ENCODE measurements at places on chromosomes 16 and 17.
A peak's percentile ranks its signal among the peaks of the same experiment; 100 is the strongest.

- peak; percentile 99 for DNase-seq
Measured at GRCh38 chr17:27559506-27560481, 71.2 kb upstream of the LGALS9 start.

DNA sequence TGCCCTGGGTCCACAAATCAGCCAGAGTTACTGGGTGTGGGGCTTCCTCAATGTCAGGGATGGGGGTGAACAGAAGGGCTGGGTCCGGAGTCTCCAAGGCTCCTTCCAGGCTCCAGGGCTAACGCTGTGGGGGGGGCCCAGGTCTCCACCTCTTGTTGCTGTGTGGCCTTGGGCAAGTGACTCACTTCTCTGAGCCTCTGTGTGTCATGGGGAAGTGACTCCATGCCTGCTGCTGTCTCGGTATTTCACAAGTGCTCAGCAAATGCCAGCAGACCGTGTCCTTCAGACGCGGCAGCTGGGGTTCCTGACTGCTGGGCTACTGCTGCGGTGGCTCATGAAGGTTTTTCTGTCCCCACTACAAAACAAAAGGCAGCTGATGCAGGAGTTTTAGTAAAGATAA is 26.6 kb downstream of the JPH3 start:
- peak; percentile 16 for DNase-seq

- no peak for DNase-seq
Measured at GRCh38 chr17:2517539-2517938, 5.9 kb upstream of the METTL16 start.

DNA sequence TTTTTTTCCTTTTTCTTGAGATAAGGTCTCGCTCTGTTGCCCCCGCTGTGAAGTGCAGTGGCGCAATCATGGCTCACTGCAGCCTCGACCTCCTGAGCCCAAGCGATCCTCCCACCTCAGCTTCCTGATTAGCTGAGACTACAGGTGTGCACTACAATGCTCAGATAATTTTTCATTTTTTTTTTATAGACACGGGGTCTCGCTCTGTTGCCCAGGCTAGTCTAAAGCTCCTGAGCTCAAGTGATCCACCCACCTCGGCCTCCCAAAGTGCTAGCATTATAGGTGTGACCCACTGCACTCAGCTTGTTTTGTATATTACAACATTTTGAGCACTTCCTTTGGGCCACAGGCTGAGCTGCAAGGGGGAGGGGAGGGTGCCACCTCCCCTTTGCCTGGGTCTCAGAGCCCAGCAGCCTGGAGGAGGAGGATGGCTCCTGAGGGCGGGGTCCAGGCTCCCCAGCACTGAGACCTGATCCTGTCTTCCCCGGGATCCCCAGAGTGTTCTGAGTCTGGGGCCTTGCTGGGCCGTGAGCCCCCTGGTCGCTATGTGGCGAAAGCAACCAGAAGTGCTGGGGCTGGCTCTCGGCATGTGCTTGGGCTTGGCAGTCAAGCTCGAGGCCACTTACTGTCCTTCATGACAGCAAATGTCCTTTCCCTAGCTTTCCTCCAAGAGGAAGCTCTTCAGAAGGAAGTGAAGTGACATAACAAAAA is 8.1 kb downstream of the DEF8 start:
- no peak for DNase-seq

GRCh38 chr17:82831041-82831817 is 8.6 kb downstream of the ZNF750 start:
- DNase-seq, result no peak

DNA sequence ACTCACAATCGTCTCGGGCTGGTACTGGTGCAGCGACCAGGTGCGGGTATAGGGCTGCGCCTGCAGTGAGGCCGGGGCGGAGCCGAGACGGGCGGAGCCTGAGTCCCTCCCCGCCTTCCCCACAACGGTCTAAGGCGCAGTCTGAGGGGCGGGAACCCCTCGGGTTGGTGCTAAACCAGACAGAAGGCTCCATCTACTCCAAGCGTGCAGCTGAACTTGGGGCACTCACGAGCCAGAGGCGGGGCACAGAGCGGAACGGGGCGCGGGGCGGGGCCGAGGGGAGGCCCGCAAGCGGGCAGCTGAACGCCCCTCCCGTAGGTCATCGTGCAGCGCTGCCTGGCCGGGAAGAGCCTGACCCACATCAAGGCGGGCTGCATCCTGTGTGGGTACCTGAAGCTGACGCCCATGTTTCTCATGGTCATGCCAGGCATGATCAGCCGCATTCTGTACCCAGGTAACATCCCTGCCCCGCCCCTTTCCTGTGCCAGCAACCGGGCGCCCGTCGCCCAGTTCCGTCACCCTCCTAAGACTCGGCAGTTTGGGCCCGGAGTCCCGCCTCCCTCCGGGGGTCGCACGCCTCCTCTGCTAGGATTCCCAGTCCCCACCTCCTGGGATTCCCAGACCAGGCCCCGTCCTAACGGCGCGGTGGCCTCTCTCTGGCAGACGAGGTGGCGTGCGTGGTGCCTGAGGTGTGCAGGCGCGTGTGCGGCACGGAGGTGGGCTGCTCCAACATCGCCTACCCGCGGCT is 5.0 kb downstream of the SLC5A2 start:
- DNase-seq, result no peak

- DNase-seq, result no peak
Measured at GRCh38 chr16:49014277-49015224, 267.1 kb downstream of the CBLN1 start.

- DNase-seq, result no peak
Measured at GRCh38 chr17:9977180-9977575, 72.1 kb upstream of the RCVRN start.

GRCh38 chr16:21697032-21697431 is 33.3 kb downstream of the OTOA start:
- no peak for DNase-seq

GRCh38 chr17:50556803-50557202 is 3.7 kb upstream of the CACNA1G start:
- DNase-seq, result no peak

DNA sequence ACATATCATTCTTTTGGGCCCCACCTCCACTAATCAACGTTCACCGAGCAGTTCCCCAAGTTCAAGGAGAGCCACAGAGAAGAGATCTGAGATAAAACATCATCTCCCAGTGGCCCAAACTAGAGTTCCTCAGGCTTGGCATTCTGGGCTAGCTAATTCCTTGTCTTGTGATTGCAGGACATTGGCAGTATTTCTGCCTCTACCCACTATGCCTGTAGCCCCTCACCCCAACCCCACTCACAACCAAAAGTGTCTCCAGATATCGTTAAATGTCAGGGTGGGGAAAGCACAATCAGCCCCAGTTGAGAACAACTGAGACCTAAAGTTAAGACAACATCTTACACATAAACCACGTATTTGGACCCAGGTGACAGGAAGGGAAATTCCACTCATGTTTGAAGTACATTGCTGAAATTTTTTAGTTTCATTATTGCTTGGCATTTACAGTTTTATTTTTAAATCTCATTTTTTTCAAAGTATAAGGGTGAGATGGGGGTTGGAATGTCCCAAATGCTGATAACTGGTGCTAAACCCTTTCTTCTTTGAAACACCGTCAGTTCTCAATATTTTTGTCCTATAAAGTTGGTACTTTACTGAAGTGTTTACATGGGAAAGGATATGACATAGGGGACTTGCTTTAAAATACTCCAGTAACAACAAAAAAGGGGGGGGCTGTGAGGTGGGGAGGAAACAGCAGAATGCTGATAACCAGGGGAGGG is 13.6 kb downstream of the ZC3H7A start:
- DNase-seq, result peak; percentile 79

GRCh38 chr16:81572386-81573144 is 128.0 kb downstream of the CMIP start:
- no peak for DNase-seq

- no peak for DNase-seq
Measured at GRCh38 chr16:88681084-88681680, 5.1 kb downstream of the SNAI3 start.

- DNase-seq, result no peak
Measured at GRCh38 chr17:30388321-30389179, 9.8 kb downstream of the CPD start.

- DNase-seq, result no peak
Measured at GRCh38 chr16:75282466-75283281, 31.2 kb upstream of the BCAR1 start.

DNA sequence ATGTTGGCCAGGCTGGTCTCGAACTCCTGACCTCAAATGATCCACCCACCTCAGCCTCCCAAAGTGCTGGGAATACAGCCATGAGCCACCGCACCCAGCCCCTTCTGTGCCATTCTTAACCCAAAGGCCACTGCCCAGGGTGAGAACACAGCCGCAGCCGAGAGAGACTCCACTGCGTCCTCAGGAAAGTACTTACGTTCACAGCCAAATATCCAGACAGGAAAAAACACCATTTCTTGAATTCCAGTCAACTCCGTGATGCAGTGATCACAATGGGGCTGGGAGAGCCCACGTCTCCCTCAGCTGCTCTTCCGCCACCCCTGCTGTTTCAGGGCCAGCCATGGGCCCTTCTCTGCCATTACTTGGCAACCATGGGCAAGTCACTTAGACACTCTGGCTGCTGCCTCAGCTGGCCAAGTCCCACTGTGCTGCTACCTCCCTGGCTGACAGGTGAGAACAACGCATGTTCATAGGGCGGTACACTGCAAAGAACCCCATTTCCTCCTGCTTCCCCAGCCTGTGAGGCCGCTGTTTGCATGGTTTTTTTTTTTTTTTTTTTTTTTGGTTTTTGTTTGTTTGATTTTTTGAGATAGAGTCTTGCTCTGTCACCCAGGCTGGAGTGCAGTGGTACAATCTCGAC is 4.3 kb downstream of the CDIP1 start:
- DNase-seq, result no peak

GRCh38 chr17:58161566-58161965 is 5.2 kb upstream of the OR4D2 start:
- DNase-seq, result no peak

- DNase-seq, result no peak
Measured at GRCh38 chr17:74619077-74619673, 4.4 kb downstream of the CD300E start.

DNA sequence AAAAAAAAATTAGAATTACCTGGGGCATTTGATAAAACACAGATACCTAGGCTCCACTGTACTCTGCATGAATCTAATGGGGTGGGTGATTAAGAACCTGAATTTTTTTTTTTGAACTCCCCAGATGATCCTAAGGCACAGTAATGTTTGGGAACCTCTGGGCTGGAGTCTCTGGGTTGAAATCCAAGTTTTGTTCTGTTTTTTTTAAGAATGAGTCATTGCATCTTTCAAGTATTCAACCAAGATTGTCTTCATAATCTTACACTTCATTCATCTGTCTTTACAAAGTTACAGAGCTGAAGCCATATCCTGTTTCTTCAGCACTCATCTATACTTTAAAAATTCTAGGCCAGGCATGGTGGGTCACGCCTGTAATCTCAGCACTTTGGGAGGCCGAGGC is 52.6 kb downstream of the PIGL start:
- DNase-seq, result peak; percentile 59

- peak; percentile 42 for DNase-seq
Measured at GRCh38 chr16:86834451-86835035, 256.2 kb downstream of the FOXL1 start.

- no peak for DNase-seq
Measured at GRCh38 chr16:25184771-25185170, 32.0 kb upstream of the AQP8 start.

- DNase-seq, result no peak
Measured at GRCh38 chr17:34675605-34676004, 96.2 kb downstream of the TMEM132E start.

DNA sequence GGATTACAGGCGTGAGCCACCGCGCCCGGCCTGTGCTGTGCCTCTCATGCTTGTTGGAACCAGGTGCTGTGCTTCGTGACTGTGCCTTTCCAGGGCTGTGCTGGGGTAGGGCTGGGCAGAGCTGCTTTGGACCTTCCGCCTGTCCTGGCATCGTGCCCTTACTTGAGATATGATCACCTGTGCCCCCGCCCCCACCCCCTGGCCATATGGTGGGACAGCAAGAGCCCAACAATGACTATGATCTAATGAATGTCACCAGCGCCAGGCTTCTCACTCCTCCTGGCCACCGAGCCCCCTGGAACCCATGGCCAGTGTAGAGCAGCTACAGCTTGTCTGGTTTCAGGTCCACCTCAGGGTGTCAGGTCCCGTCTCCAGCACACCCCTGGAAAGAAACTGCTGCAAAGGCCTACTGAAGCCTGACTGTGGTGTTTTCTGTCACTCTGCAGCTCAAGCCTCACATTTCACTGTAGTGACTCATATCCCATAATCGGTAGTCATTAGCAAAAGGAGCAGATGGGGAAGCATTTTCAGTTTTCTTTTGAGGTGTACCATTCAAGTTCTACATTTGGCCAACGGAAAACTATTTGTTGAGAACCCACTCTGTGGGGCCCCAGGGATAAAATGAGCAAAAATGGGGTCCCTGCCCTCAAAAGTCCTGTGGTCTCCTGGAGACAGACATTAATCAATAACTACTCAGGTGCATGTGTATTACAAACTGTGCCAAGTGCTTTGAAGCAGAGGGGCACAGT is 22.1 kb downstream of the FCSK start:
- peak; percentile 65 for DNase-seq

DNA sequence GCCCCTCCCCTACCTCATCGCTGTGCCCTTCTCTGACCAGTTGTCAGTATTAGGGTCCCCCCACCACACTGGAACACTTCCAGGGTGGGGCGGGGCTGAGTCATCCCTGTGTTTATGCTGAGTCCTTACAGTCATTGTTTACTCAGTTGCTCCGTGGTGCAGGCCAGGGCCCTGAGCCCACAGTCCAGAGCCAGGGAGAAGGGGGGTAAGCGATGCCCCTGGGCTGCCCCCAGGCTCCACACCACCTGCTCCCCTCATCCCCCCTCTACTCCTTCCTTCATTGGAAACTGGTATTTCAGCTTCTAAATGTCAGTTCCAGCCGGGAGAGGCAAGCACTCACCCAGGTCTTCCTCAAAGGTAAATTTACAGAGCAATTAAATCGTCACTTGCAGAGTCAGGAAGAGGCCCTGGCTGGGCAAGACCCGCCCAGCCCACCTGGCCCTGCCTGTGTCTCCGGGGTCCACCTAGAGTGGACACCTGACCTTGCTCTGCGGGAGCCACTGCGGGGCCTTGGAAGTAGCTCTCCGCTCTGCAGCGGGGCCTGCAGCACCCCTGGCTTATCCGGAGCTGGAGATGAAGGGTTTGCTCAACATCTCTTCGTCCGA is 4.8 kb downstream of the ATP2A3 start:
- no peak for DNase-seq

DNA sequence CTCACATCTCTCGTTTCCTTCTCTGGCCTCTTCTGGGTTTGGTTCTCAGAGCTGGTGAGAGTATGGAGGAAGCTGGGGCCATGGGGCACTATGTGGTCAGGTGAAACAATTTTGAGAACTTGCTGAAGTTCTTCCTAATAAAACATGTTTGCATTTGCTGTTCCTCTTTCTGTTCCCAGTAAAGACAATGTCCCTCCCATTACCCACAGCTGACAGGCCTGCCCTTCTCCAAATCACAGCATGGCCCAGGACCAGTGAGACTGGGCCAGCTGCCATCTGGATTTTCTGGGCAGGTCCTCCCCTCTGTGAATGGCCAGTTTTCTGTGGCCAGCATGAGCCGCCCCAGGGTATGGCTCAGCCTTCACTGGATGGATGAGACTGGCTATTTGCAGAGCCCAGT is at the start of gene CD300H:
Gene CD300H (minus strand): TSS at position 113 of the 400 bp plus-strand sequence.
- DNase-seq, result no peak

DNA sequence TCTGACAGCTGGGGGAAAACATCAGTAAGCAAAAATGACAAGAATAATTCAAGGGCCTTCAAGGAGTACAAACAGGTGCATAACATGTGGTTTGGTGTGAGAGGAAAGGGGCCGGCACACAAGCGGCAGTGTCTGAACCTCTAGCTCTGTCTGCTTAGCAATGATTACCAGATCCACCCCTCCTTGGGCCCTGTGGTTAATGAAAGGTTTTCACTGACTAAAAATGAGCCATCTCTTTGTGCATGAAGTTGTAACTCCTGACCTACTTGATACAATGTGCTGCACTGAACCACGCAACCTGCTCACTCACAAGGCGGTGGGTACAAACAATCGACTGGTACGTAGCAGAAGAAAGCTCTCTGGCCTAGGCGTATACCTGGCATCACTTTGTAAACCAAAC is 15.1 kb downstream of the FAM117A start:
- DNase-seq, result no peak

Data from fibroblast of pulmonary artery (primary cell).